Stimulated activated naive CD8-positive, alpha-beta T cell treated with anti-CD3 and anti-CD28 coated beads, Interleukin-15, Interleukin-2, amounts not matched to agents 100 U/mL and 50 U/mL, for 24 hours (primary cell): ENCODE measurements at places on chromosomes 2 and 18.

- DNase-seq: no peak
These were observed 259.7 kb downstream of the PDE11A start for GRCh38 chr2:177812713-177813396.

- peak; percentile 28 for DNase-seq
These were observed at the start of gene GDF7 for GRCh38 chr2:20666304-20667150. GDF7 (plus strand) TSS chr2:20667144; CDS start chr2:20667240, 96 bp downstream.

- no peak for DNase-seq
These were observed 123.6 kb downstream of the LRATD1 start for GRCh38 chr2:14756122-14756541.

- no peak for DNase-seq
These were observed 129.4 kb upstream of the DAPL1 start for GRCh38 chr2:158665536-158666302.
